Keratinocyte (primary cell): ENCODE measurements at places on chromosomes 11 and 22. TPM values are rescaled to one million over a fixed set of nuclear protein-coding genes. Genes with fewer than 3 reads are reported as not detected.
A peak's percentile ranks its signal among the peaks of the same experiment; 100 is the strongest.

DNA sequence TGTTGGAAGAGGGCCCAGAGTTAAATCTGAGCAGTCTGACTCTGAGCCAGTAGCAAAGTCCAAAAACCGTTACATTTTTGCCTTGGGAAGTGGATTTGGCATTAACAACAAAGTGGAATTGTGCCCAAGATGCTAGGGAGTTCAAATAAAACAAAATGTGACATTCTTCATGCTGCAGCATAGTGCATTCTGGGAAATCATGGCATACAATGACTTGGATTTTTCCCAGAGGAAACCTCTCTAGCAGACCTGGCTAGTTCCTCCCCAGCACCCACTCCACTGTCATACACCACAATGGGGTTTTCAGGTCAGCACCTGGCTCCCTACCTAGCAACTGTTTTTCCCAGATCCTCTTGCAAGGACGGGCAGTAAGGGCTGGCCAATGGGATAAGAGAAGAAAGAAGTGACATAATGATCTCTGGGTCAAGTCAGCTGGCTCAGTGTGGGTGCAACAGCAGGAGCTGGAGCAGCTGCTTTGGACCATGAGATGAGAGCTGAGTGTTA is 24.8 kb upstream of the CYB5R3 start:
- no peaks in the 10 kb centered on the region for H3K4me1 ChIP-seq
- no peak overlapping the region for H3K27ac ChIP-seq
- H3K36me3 ChIP-seq, result no peaks in the 10 kb centered on the region

Gene FDX1
- polyA plus RNA-seq, result 6.0 to 9.1 TPM (median 6.2 TPM) in 3 replicates

Gene RASD2
- 0.01 to 0.03 TPM in 2 of 3 replicates, not detected in the other for polyA plus RNA-seq

GRCh38 chr22:44580176-44581095 is 82.4 kb upstream of the RTL6 start:
- H3K36me3 ChIP-seq, result no peaks in the 10 kb centered on the region
- peaks cover 25% of the 10 kb centered on the region for H3K27me3 ChIP-seq
- no peak for DNase-seq
- no peak overlapping the region for H3K4me3 ChIP-seq
- H3K27ac ChIP-seq, result no peak overlapping the region
- no peaks in the 10 kb centered on the region for H3K4me1 ChIP-seq

DNA sequence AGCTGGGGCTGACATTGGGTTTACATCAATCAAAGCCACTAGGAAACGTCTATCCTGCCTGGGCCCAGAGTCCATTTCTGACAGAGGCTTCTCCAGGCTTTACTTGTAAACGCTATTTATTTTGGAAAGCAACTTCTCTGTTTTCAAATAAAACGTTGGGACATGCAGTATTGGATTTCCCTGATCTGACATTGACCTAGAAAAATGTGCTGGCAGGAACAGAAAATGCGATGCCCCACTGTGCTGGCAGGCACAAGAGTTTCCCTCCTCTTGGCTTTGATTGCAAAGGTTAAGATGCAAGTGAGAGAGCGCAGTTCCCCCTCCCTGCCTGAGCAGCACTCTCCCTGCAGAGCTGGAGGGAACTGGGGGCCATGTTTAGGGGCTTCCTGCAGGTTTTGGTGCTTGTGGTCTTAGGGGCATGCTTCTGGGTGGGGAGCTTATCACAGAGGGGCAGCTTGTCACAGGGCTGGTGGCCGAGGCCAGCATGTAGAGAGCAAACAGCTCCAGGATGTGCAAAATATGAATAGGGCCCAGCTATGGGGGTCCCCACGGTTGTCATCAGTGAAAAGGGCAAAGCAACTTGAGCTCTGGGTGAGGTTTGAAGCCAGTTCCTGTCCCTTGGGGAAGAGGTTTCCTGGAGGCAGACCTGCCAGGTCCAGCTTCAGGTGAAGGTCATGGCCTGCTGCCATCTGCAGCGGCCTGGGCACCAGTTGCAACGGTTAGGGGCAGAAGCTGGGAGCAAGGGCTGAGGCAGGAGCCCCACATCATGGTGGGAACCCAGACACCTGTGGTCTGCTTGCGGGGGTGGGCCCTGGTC is 42.3 kb upstream of the DKK3 start:
- no peaks in the 10 kb centered on the region for H3K27me3 ChIP-seq
- no peaks in the 10 kb centered on the region for H3K36me3 ChIP-seq
- no peak overlapping the region for H3K27ac ChIP-seq
- H3K4me3 ChIP-seq, result no peak overlapping the region

Gene PITPNM1
- 10.6 to 25.2 TPM (median 15.9 TPM) in 3 replicates for polyA plus RNA-seq

Gene SLC1A2
- under 0.01 to 0.04 TPM in 2 of 3 replicates, not detected in the other for polyA plus RNA-seq

Gene PELI3
- polyA plus RNA-seq, result 2.1 to 3.2 TPM (median 2.8 TPM) in 3 replicates

GRCh38 chr11:67240576-67241389 is 25.5 kb upstream of the GRK2 start:
- H3K4me3 ChIP-seq, result peak overlapping the region; percentile 73
- peaks cover 30% of the 10 kb centered on the region for H3K4me1 ChIP-seq
- no peak for DNase-seq

Gene RAG2
- not detected in 3 replicates for polyA plus RNA-seq

- H3K36me3 ChIP-seq, result no peaks in the 10 kb centered on the region
- H3K27ac ChIP-seq, result no peak overlapping the region
- no peak for DNase-seq
- H3K4me1 ChIP-seq, result peaks cover 22% of the 10 kb centered on the region
- no peaks in the 10 kb centered on the region for H3K27me3 ChIP-seq
- no peak overlapping the region for H3K4me3 ChIP-seq
Measured at GRCh38 chr22:25754527-25755202, 12.7 kb downstream of the MYO18B start.

Gene MOV10L1
- polyA plus RNA-seq, result not detected in 3 replicates

GRCh38 chr22:24147666-24148065 is 33.6 kb upstream of the SUSD2 start:
- DNase-seq, result no peak
- no peak overlapping the region for H3K27ac ChIP-seq
- no peaks in the 10 kb centered on the region for H3K27me3 ChIP-seq
- no peaks in the 10 kb centered on the region for H3K4me1 ChIP-seq
- H3K36me3 ChIP-seq, result peaks cover 7% of the 10 kb centered on the region
- no peak overlapping the region for H3K4me3 ChIP-seq

- peak overlapping the region; percentile 41 for H3K4me3 ChIP-seq
- DNase-seq, result no peak
- H3K4me1 ChIP-seq, result peaks cover 76% of the 10 kb centered on the region
- peak overlapping the region; percentile 98 for H3K27ac ChIP-seq
Measured at GRCh38 chr11:9758637-9759518, 95.0 kb downstream of the SWAP70 start.

GRCh38 chr11:118194835-118195627 is 18.6 kb upstream of the SCN2B start:
- H3K27me3 ChIP-seq, result no peaks in the 10 kb centered on the region
- peak; percentile 78 for DNase-seq
- H3K27ac ChIP-seq, result peak overlapping the region; percentile 33
- H3K4me3 ChIP-seq, result no peak overlapping the region

Gene FAM180B
- 0.06 TPM in 1 of 3 replicates, not detected in the others for polyA plus RNA-seq

Gene SYT8
- polyA plus RNA-seq, result 19.3 to 26.4 TPM (median 22.3 TPM) in 3 replicates

GRCh38 chr11:133965031-133965601 is 8.3 kb upstream of the IGSF9B start:
- no peak overlapping the region for H3K27ac ChIP-seq
- no peak overlapping the region for H3K4me3 ChIP-seq
- H3K4me1 ChIP-seq, result peaks cover 7% of the 10 kb centered on the region
- no peaks in the 10 kb centered on the region for H3K36me3 ChIP-seq
- no peak for DNase-seq
- peaks cover 4% of the 10 kb centered on the region for H3K27me3 ChIP-seq

DNA sequence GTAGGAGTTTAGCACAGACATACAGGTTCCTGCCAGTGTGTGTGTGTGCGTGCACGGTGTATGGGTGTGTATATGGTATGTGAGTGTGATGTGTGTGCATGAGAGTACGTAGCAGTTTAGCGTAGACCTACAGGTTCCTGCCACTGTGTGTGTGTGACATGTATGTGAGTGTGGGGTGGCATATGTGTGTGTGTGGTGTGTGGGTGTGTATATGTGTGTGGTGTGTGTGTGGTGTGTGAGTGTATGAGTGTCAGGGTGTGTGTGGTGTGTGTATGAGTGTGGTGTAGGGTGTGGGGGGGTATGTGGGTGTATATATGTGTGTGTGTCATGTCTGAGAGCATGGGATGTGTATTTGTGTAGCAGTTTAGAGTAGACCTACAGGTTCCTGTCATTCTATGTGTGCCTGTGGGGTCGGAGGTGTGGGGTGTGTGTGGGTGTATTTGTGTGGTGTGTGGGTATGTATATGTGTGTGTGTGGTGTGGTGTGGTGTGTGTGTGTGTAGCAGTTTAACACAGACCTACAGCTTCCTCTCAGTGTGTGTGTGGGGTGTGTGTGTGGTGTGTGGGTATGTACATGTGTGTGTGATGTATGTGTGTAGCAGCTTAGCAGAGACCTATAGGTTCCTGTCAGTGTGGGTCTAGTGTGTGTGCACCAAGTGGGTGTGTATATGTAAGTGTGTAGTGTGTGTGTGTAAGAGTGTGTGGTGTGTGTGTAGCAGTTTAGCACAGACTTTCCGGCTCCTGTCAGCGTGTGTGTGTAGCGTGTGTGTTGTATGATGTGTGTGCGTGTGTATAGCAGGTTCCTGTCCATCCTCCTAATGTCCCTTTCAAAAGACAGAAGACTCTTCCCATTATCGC is 31.8 kb upstream of the TBCEL start:
- H3K27me3 ChIP-seq, result peaks cover 15% of the 10 kb centered on the region
- H3K27ac ChIP-seq, result no peak overlapping the region
- H3K36me3 ChIP-seq, result no peaks in the 10 kb centered on the region
- no peak for DNase-seq

GRCh38 chr11:117172724-117173421 is 5.7 kb upstream of the SIDT2 start:
- peaks cover 7% of the 10 kb centered on the region for H3K4me1 ChIP-seq
- H3K4me3 ChIP-seq, result no peak overlapping the region
- DNase-seq, result no peak
